ENCODE measurements at places on chromosomes 1 and 21.

- DNase-seq, result no peak
These were observed 3.6 kb downstream of the FAM151A start for GRCh38 chr1:54619749-54620148.

DNA sequence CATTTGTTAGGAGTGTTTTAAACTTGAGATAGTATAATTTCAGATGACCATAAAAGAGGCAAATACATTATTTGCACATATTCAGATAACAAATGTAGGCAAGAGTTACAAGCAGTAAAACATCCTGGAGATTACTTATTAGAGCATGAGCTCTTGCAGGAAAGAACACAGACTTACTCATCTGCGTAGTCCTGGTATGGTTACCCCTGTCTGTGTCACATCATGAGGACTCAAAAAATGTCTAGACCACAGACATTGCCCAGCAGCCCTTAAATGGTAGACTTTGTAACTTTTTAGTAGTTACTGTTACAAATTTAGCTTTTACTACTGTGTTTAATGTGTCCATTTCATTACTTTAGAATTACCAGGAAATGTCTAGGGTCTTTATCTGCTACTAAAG is 12.8 kb downstream of the CACHD1 start:
- DNase-seq, result no peak

DNA sequence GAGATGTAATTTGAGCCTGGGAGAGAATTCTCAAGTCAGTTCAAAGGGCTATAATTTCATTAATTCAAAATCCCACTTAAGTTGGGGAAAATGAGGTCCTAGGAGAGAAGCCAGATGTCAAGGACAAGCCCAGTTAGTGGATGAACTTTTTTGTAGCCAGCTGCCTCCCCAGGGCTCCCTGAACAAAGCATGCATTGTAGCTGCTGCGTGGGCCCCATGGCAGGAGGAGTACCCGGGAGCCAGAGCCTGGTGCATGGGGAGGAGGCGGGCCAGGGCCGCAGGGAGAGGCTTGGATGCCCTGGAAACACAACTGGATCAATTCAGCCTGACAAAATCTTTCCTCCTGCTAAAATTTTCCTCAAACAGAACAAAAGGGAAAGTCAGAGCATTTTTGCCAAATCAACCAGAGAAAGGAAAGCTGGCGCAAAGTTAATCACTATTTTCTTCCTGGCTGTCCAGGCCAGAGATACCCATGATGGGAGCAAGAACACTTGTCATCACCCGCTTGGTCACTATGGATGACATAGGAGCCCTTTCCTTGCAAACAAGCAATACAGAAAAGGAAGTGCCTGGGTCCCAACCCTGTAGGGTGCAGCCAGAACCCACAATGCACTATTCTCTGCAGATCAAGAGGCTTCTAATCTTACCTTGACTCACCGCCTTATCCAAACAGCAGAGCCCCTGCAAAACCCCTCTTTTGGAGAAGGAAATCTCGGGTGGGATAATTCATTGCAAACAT is 248.1 kb upstream of the RAB4A start:
- no peak for DNase-seq

GRCh38 chr21:18147678-18148077 is 97.0 kb upstream of the CHODL start:
- DNase-seq, result no peak

DNA sequence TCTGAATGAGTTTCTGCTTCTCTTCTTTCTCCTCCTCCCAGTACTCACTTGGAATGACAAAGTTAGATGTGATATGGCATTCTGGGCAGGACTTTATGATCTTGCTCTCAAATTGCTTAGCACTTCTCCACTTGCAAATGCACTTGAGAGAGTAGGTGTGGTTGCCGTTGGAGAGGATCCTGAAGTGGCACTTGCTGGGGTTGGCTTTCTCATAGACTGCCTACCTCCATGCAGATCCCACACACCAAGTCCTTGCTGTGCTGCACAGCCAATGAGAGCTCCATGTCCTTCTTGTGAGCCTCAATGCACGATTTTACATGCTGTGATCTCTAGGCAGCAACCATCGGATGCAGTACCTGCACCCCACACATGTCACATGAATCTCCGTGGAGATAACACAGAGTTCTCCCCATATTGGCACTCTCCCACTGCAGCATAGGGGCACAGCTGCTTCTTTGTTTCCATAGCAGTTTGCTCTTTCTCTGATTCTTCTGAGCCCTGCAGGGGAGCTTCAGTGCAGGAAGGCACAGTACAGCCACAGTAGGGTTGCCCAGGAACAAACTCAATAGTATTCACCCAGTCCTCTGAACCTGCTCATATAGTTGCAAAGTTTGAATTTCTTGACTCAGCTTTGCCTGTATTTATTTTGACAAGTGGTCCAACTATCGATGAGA is 45.2 kb downstream of the ZNF691 start:
- DNase-seq, result no peak

- no peak for DNase-seq
These were observed 17.1 kb upstream of the NTNG1 start for GRCh38 chr1:107123741-107124140.

DNA sequence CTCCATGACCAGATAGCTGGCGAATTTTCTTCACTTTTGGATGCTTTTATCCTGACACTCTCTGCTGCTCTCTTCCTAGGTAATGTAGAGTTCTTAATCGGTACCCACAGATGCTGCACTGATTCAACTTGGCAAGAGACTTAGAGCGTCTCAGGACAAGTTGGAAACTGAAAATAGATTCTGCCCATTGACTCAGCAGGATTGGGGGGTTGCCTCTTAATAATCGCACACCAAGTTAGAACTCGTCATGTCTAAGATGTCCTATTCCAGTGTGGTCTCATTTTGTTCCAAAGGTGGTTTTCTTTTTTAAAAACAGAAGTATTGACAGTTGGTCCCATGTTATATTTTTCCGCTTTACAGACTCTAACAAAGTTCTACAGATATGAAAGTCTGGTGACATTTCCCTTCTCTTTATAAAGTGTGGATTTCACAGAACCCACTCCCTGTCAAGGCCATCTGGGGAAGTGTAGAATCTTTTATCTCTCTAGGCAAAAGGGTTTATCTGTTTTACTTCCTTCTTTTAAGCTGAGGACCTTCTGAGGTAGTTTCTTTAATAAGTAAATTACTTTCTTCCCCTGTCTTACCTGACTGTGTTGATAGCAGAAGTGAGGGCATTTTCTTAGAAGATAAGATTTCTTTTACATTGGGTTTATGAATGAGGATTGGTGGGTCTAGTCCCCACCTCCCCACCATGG is 12.1 kb upstream of the DIPK1A start:
- no peak for DNase-seq

DNA sequence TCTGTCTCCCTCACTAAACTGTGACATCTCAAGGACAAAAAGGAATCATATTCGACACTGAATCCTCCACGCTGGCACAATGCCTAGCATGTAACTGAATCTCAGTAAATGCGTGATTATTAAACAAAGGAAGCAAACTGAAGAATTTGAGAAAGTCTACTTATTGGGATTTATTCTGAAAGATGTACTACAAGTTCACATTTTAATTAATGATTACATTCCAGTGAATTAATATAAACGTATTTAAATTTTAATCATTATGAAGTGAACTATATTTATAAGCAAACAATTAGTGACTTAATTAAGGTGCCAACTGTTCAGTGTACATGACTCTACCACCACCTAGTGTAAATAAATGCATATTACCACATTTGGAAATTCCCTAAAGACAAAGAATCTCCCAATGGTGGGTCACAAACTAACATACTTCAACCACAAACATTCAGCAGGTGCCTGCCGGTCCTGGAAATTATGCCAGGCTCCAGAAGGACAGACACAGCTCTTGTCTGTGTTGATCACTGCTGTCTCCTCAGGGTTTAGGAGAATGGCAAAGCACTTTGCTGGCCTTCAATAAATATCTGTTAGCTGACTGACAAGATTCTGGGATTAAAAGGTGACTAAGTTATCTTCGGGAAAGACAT is 56.3 kb downstream of the SMYD3 start:
- no peak for DNase-seq

DNA sequence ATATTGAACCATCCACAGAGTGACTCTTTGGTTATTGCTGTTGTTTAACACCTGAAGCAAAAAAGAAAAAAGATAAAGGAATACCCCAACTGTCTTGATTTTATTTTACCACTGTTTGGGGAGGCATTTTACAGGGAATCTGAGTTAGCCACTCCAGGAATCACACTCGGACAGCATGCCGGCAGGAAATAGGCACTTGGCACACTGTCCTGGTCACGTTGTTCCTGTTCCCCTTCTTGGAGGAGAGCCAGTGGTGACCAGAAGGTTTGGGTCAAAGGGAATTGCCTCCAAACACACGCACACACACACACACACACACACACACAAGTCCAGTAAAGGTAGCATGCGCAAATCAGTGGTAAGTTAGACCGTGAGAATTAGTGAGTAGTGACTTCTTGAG is 13.8 kb downstream of the RGS4 start:
- no peak for DNase-seq

- DNase-seq, result no peak
These were observed 17.4 kb upstream of the GRHL3 start for GRCh38 chr1:24301785-24302175.

DNA sequence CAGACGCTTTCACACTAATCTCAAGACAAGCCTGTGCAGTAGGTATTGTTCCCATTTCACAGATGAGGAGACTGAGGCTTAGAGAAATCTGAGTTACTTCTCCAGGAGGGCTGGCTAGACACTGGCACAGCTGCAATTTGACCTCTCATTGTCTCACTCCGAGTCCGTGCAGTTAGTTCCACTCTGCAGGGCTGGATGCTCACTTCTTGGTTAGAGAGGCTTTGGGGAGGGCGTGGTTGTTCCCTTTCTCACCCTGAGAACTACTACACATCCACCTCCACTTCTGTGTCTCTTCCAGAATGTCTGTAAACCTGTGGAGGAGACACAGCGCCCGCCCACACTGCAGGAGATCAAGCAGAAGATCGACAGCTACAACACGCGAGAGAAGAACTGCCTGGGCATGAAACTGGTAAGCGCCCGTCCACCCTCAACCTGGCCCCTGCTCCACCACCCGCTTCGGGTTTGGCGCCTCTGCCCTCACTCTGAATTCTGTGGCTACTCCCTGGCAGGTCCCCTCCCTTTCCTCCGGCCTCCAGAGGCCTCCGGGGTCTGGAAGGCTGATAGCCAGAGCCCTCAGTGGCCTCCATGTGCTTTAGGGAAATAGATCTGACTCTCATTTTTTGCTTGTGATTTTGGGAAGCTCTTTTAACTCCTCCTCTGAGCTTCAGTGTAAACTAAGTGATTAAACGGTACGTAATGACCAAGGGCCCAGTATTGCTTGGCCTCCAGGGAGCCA is 29.1 kb downstream of the EIF2D start:
- no peak for DNase-seq

DNA sequence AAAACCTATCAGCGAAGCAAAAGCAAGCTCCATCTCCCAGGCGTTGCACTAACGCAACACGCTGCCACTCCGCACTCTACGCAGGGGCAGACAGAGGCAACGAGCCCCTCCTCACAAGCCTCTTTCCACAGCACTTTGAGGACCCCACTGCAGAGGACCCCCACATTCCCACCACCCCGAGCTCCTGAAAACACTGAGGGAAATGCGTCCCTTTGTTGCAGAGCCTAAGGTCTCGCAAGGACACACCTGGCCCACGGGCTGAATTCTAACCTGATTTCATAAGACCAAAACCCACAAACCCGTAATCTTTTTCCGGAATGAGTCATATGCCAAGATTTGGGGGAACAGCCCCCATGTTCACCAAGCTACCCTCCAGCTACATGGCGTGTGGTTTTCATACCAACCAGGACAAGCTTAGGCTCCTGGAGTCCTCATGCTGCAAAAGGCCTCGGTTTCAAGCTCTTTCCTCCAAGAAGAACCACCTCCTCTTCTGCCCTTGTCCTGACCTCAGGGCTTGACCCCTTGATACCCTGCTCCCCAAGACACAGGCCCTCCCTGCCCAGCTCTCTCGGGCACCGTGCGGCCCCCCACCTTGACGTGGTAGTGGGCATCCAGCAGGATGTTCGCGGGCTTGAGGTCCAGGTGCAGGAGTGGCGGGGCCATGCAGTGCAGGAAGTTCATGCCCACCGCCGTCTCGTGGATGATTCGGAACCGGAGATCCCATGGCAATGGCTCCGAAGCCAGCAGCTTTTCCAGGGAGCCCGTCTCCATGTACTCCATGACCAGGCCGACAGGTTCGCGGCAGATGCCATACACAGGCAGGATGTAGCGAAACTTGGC is 10.7 kb downstream of the RIPK4 start:
- no peak for DNase-seq

DNA sequence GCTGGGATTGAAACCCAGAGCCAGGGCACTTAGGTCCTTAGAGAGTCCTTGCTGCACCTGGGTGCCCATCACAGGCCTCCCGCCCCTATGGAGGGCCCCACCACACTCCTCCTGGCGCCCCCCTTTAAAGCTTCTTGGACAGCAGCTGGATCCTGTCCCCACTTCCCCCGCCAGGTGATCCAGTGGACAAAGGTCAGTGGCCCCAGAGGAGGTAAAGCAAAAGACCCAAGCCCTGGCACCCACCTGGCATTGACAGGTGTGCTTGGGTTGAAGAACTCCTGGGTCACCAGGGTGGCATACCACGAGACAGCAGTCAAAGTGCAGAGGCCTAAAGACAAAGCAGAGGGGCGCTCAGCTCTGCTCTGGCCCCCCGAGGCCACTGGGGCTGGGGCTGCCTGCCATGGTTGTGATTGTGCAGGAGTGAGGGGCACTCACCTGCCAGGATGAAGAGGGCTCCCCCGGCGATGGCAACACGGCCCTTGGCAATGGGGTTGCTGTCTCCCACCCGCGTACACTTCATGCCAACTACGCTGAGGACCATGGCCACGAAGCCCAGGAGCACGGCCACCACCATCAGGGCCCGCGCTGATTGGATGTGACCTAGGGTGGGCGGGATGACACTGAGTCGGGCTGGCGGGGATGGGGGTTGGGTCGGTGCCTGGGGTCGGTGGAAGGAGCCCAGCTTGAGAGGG is 1.9 kb downstream of the CLDN19 start:
- no peak for DNase-seq

- no peak for DNase-seq
These were observed 200.6 kb downstream of the SMYD3 start for GRCh38 chr1:246306415-246307037.

- DNase-seq, result no peak
These were observed 43.5 kb downstream of the FBXO2 start for GRCh38 chr1:11610629-11611180.

- DNase-seq, result no peak
These were observed 125.8 kb downstream of the XPR1 start for GRCh38 chr1:180757657-180758056.

Measured in fibroblast of gingiva (primary cell).